ENCODE measurements at places on chromosomes 6 and 20.

GRCh38 chr6:81556551-81556950 is 195.9 kb downstream of the TENT5A start:
- DNase-seq, result no peak

DNA sequence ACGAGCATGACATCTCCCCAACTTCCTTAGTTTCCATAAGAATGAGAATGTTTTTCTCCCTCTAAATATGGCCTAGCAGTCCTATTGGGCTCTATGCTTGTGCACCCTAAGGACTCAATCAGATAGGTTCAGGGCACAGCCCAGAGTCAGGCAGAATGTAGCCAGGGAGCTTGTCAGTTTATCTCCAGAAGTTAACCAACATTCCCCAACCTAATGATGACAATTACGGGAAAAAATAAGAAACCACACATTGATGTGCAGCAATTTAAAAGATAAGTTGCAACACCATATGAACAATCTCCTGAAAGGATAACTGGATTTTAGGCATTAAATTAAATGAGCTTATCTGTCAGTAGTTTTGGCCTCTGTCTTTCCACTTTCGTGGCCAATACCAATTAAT is 71.1 kb downstream of the HDDC2 start:
- DNase-seq, result no peak

- DNase-seq, result no peak
Observed at GRCh38 chr20:34995192-34995591, 39.5 kb downstream of the MYH7B start.

- DNase-seq, result peak; percentile 66
Observed at GRCh38 chr6:122869437-122870024, 80.5 kb downstream of the SMPDL3A start.

DNA sequence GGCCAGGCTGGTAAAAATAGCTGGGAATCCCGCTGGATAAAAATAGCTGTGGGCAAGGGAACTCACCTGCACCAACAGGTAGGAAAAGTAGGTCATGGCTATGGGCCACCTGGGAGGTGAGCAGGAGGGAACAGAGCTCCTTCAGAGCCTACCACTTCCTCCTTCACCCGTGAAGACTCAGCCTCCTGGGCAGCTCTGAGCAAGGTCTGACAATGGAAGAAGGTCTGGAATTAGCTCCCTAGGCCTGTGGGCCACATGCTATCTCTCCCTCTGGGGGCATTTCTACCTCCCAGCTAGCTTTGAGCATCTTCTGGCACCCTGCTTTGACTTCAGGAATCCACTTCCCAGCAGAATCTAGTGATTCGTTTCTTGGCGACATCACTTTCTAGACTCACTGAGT is 153.9 kb downstream of the MRPL14 start:
- peak; percentile 7 for DNase-seq

- DNase-seq, result no peak
Observed at GRCh38 chr6:30726506-30727413, 6.6 kb downstream of the TUBB start.

- DNase-seq, result no peak
Observed at GRCh38 chr6:147311218-147311617, 107.0 kb downstream of the STXBP5 start.

All from H7 (cell line).